ENCODE measurements at places on chromosomes 3 and 15.

- no peak for DNase-seq
Observed at GRCh38 chr15:99433026-99433756, 132.6 kb upstream of the MEF2A start.

DNA sequence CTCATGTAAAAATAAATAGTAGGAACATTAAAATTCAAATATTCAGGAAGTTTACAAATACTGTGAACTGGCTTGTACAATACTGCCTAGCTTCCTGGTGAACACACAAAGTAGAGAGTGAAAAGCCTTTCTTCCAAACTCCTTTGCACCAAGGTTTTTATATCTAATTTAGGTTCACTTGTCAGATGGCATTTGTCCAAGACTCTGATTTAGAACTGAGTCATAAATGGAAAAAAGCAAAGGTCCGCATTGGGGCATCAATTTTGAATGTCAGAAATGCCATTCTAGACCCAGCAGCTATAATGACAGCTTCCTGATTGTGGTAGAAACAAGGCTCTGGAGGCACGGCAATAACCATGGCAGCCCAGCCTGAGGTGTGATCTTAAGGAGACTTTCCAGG, 160.7 kb downstream of the PDE8A start:
- no peak for DNase-seq

DNA sequence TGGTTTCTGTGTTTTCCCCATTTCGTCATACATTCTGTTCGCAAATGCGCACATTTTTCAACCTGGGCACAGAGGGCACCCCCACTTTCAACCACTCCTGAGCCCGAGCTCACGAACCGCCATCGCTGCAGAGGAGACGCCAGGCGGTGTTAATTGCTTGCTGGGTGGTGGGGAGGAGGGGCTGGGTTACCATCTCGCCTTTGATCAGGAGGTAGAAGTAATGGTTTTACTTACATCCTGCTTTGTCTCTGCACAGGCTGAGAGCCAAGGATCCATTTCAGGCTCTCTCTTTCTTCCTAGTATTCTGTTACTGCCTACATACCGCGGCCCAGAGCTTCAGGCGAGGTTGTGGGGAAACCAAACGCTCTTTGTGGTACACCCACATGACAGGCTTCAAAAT, 177.3 kb upstream of the WNT5A start:
- no peak for DNase-seq

GRCh38 chr3:9204253-9204992, 45.0 kb downstream of the SRGAP3 start:
- DNase-seq = no peak

DNA sequence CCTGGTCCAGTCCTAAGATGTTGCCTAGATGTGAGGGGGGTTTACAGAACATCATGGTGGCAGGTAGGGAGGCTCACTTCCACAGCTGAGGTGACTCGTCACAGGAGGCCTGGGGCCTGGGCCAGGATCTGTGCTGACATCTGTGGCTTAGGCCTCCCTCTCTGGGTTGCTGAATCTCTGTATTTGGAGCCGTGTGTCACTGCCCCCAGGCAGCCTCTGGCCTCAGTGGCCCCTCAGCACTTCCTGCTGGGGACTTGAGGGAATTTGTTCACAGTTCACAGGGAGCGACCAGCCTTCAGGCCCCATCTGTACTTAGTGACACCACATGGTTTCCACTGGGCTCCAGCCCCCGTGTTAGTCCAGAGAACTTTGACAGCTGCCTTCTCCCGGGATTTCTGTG, 41.7 kb upstream of the ADAMTSL3 start:
- DNase-seq = no peak

GRCh38 chr3:134388292-134388691, 14.0 kb upstream of the AMOTL2 start:
- DNase-seq = no peak

DNA sequence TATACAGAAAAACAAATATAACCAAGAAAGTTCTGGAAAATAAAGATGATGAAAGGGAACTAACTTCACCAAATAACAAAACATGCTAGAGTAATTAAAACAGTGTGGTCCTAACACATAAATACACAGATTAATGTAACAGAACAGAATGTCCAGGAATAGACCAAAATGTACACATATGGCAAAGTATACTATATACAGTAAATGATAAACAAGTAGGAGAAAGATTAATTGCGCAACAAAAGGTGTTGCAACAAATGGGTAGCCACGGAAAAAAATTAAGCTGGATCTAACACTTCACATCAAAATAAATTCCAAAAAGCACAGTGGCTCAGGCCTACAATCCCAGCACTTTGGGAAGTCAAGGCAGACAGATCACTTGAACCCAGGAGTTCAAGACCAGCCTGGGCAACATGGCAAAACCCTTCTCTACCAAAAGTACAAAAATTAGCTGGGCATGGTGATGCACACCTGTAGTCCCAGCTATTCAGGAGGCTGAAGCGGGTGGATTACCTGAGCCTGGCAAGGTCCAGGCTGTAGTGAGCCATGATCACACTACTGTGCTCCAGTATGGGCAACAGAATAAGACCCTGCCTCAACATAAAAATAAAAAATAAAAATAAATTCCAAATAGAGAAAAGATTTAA, 19.8 kb downstream of the SCAP start:
- no peak for DNase-seq

GRCh38 chr3:13009132-13009945, 63.9 kb downstream of the IQSEC1 start:
- no peak for DNase-seq

DNA sequence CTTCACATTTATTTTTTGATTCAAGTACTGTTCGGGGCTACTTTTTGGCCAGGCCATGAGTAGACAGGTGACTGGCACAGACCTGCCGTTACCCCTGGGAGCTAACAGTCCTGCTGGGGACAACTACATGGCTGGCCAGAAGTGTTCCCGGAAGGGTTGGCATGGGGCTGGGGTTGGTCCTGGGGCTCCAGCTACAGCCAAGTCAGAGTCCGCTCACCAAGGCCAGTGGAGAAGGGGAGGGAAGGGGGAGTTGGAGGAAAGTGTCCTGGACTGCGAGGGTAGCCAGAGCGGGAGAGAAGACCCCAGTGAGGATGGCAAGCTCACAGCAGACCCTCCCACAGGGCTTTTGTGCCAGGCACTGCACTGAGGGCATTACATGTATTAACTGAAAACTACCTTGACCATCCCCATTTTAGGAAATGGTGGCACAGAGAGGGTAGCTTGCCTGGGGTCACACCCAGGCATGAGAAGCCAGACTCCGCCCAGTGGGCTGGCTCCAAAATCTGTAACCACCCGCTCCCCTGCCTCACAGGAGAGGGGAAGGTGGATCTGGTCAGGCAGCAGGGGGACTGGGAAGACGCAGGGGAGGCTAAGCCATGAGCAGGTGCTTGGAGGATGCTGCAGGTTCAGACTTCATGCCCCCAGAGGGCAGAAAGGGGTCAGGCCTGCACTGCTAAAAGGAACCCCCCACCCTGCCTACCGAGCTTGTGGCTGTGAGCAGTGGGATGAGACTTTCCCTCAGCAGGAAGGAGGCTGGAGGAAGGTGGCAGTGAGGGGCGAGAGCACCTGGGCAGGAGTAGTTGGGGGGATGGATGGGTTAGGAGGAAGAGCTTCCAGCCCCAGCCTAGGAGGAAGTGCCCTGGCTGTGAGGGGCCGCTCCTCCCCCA, 38.3 kb upstream of the ESYT3 start:
- DNase-seq = no peak

- DNase-seq = no peak
Observed at GRCh38 chr3:115148142-115148790, 1.2 kb upstream of the ZBTB20 start.

- peak; percentile 43 for DNase-seq
Observed at GRCh38 chr3:187740421-187741399, 4.6 kb downstream of the BCL6 start.

- no peak for DNase-seq
Observed at GRCh38 chr3:138440596-138440995, 6.2 kb downstream of the ESYT3 start.

DNA sequence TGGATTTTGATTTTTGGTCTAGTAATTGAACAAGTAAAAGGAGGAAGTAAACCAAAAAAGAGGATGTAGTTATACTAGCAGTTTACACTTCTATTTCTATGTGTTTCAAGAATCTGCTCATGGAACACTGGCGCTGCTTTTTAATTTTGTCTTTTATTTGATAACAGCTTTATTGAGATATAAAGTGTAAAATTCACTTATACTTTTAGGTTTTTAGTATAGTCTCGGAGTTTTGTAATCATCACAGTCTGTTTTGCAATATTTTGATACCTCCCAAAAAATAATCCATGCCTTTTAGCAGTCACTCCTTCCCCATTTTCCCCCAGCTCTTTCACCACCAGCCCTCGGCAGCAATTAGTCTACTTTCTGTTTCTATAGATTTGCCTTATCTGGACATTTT, 18.0 kb downstream of the UBE2E2 start:
- DNase-seq = no peak

DNA sequence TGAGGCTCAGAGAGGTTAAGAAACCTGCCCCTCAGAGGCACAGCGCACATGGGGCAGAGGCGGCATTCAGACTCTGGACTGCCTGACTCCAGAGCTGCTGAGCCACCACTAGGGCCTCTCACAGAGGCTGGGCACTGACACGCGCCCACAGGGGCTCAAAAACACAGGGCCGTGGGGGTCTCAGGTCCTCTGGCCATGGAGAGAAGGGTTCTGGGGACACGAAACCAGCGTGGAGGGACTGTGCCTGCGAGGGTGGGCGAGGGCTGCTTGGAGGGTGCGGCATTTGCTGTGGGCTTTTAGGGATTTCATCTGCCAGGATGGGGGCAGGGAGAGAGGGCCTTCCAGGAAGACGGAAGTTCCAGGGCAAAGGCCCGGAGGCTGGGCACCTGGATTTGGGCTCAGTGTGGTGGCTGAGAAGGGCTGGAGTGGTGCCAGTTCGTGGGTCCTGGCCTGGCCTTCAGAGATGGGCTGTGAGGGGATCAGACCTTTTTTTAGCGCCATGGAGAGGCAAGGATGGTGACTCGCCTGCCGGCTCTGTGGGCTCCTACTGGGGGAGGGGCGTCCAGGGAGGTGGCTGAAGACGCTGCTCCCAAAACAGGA, 69.6 kb downstream of the EFCAB12 start:
- no peak for DNase-seq

DNA sequence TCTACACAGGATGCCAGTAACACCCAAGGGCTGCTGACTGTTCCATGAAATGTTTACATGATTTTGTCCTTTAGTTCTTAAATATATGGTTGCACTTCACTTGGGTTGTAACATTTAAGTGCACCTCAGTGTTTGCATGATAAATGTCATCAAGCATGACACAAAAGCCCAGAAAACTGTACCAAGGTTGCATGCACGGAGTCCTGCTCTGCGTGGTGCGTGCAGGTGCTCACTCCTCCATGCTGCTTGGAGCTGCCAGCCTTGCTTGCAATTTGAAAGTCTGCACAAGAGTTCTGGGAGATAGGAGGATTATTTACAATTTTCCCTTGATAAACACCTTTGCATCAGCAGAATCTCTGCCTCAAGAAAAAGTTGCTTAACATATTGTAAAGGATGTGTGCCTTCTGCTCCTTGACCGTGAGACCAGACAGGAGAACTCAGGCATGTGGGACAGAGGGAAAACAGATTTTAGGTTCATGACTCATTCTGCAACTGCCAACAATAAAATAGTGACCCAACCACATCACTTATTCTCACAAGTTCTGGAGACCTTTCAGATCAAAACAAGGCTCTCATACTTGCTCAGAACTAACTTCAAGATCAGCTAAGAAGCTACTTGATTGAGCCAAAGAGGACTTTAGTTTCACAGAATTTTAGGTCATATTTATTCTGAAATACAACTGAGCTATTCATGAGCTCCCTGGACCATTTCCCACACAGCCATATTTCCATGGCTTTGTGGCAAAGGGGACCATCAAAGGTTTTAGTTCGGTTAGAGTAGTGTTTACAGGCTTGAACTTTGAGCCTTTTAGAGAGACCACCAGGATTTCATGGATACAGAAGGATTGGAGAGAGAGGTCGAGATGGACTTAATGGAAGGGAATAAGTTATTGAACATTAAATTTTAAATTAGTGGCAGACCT, 128.4 kb upstream of the ZBED2 start:
- no peak for DNase-seq

DNA sequence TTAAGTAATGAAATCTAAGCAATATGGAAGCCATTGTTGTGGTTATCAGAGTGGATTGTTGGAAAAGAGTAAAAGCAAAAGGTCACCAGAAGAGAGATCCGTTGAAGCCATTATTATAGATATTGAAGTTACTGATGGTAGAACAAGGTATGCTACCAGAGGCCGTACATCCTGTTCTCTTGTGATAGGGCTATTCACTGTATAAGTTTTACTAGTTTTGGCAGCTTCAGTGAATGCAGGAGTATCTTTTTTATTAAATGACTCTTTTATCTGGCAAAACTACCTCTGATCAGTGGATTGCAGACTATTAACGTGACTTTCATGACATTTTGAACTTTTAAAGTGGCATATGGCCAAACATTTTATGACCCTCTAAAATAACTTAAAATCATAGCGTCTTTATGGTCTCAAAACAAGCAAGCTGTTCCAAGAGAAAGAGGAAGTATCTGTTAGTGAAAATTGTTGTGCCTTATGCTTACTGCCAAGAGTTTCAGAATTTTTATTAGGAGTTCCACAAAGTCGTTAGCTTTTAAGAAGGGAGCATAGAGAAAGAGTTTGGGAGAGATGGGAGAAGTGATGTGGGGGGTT, 102.9 kb downstream of the LRRC49 start:
- DNase-seq = no peak

DNA sequence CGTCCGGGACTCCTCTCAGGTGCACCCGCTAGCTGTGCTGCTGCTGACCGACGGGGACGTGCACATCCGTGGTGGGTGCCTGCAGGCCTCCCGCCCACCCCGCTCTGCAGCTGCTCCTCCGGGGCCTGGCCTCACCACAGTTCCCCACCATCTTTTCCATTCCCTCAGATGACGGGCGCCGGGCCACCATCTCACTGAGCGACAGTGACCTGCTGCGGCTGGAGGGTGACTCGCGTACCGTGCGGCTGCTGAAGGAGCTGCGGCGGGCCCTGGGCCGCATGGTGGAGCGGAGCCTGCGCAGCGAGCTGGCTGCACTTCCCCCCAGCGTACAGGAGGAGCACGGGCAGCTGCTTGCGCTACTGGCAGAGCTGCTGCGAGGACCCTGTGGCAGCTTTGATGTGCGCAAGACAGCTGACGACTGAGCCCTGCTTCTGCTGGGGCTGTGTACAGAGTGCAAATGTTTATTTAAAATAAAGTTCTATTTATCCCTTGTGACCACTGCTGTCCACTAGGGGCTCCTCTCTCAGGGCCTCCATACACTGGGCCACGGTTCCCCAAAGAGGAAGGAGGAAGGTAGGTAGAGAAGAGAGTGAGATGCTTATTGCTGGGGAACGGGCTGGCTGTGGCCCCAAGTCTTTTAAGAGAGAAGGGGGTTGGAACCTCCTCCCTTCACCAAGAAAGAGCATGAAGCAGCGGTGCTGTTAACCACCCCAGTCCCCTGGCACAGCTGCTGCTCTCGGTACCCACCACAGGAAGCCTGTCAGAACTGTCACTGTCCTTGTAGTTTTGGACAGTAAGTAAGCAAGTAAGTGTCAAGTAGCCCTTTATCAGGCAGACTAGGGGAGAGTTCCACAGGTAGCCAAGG, 47.0 kb downstream of the DHX30 start:
- DNase-seq = no peak

DNA sequence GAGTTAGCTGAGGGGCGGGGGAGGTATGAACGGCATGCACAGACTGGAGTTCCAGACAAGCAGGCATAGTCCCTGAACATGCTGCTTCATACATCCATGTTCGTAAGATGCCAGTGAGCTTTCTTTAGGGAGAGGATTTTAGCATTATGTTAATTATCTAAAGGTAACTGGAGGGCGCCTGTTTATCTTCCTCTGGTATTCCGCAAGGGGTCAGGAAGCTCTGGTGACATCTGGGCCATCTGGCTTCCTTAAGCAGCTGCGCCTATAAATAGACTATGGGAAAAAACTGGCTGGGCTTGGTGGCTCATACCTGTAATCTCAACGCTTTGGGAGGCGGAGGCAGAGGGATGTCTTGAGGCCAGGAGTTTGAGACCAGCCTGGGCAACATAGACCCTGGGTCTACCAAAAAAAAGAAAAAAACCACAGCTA, 1.5 kb upstream of the FBXO22 start:
- no peak for DNase-seq
